ENCODE measurements at places on chromosomes 1 and 21.

DNA sequence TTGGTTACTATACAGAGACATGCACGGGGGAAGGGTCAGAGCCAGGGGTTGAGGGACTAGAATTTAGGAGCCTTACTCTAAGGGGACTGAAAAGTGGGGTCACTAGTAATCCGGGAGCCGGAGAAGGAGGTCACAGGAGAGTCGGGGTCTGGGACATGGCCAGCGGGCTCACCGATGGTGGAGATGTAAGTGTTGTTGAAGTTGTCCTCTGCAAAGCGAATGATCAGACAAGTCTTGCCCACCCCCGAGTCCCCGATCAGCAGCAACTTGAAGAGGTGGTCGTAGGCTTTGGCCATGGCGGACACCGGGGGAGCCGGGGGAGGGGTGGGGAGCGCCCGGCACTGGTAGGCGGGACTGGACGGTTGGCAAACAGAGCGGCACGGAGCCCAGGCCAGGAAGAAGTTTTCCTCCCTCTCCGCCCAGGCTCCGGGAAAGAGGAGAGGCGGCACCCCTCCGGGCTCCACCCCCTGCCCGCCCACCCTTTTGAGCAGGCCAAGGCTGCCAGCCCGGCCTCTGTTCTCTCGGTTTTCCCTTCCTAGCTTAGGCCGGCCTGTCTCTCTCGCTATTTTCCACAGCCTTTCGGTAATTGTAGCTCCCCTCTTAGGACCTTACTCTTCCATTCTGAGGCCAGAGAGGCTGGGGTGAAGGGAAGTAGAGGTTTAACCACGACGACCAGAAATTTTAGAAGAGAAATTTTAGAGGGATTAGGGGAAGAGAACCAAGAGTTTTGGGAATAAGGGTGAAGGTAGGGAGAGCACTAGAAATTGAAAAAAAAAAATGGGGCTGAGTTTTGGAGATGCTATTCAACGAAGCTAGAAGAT lies at the start of gene RAB13:
RAB13 (minus strand) TSS at position 399 of the 821 bp plus-strand sequence; CDS start at position 296, 103 bp downstream.
- peak; percentile 90 for DNase-seq

DNA sequence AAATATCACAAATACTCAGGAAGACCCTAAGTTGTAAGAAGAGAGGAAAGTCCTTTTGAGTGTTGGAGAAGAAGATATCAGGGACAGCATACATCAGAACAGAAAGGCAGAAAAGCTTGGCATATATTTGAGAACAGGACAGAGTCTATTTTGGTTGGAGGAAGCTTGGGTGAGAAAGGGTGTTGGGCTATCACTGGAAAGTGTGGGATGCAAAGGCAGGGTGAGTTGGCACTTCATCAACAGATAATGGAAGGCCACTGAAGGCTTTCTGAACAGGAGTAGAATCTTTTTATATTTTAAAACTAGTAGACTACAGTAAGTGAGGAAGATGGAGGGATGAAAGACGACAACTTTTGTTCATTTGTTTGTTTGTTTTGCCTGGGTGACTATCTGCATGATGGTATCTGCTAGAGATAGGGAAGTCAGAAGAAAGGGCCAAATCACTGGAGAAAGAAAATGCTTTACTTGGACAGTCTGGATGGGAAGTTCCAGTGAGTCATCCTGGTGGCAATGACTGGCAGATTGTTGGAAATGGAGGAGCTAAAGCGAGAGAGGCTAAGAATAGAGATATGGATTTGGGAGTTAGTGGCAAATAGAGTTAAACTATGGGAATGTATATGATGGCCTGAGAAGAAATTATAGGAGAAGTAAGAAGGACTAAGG lies 33.7 kb upstream of the KCNA2 start:
- DNase-seq = no peak

DNA sequence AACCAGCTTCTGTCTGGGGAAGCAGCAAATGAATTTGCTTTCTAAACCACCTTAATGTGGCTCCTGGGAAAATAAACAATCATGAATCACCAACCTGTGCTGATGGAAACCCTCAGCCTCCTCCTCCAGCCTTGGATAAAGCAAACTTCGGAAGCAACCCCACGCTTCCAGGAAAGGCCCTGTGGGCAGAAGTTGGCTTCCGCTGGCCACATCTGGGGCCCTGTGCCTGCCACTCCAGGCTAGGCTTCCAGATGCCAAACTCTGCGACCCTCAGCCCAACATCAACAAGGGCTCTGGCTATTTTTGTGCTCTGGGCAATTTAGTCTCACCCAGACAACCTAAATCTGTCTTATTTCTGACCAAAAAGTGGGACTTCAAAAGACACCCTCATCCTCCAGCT lies 6.2 kb upstream of the OXCT2 start:
- no peak for DNase-seq

DNA sequence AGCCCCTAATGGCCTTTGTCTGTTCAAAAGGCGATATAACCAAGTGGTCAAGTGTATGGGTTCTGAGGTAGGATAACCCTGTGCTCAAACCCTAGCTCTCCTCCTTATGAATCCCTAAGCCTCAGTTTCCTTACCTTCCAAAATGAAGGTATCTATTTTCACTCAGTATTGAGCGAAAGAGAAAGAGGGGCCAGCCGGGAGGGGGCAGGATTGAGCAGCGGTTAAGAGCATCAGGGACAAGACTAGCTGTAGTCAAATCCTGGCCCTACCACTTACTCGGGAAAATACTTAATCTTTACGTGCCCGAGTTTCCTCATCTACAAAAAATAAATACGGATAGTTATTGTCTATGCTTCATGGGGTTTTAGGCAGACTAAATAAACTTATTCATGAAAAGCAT lies 25.7 kb downstream of the LY9 start:
- DNase-seq = no peak

GRCh38 chr1:26160527-26161414 lies 1.9 kb downstream of the FAM110D start:
- DNase-seq = no peak

- DNase-seq = no peak
Observed at GRCh38 chr1:95723346-95723745, 489.3 kb downstream of the RWDD3 start.

GRCh38 chr1:86546787-86547221 lies at the start of gene CLCA4:
Gene CLCA4, plus strand, starts transcription at chr1:86547078. Its CDS starts 42 bp downstream, at chr1:86547120.
- no peak for DNase-seq

DNA sequence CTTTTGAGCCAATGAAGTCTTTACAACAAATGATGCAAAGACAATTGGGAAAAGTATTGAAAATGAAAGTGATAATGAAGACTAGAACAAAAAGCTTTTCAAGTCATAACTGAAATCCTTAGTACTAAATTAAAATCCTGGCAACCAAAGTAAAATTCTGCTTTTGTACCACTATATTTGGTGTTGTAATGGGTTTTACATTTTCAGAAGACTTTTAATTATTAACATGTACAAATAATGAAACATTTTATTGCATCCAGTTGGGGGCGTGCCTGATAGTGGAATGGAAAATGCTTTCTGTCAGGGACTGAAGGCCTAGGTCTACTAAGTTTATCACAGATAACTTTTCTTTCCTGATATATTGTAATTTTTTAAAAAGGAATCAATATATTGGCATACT lies 89.4 kb downstream of the SDCCAG8 start:
- DNase-seq = peak; percentile 5

DNA sequence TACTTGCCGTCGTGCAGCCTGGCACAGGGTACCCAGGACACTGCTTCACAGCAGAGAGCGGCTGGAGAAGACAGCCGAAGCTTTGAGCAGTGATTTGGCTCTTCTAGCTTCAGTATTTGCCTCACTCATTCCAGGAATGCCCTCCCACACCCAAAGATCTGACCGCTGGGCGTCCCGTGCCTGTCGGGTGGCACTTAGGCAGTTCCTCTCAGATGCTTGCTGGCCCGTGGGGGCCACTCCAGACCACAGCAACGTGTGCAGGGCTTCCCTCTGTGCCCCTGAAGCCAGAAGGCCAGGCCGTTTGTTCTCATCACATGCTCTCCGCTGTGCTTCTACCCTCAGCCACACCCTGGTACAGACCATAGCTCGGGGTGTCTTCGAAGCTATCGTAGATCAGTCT lies 17.0 kb downstream of the RRP1B start:
- DNase-seq = no peak
